ENCODE measurements at places on chromosomes 2 and 18.

GRCh38 chr2:130826821-130827501 is 9.8 kb upstream of the ARHGEF4 start:
- DNase-seq, result no peak

GRCh38 chr18:59011786-59012185 is 127.9 kb upstream of the SEC11C start:
- DNase-seq, result no peak

DNA sequence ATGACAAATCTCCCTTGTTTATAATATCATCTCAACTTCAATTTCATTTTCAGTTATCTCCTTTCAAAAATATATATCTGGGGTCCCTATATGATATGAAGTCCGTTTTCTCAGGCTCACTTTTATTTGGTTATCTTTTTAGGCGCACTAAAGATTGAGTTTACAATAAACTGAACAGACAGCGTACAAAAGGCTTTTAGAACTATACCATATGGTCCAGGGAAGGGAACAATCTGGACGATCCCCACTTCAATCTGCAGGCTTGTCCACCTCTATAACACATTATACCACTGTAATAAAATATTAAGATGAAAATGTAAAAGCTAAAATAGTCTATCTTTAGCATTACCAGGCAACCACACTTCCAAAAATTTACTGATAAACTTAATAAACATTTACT is 289.9 kb downstream of the ZEB2 start:
- DNase-seq, result no peak

GRCh38 chr2:104867813-104868504 is 14.0 kb downstream of the POU3F3 start:
- DNase-seq, result no peak

- DNase-seq, result peak; percentile 32
Observed at GRCh38 chr2:191165176-191165643, 14.4 kb upstream of the STAT4 start.

- DNase-seq, result no peak
Observed at GRCh38 chr2:25176541-25177181, 8.3 kb upstream of the POMC start.

DNA sequence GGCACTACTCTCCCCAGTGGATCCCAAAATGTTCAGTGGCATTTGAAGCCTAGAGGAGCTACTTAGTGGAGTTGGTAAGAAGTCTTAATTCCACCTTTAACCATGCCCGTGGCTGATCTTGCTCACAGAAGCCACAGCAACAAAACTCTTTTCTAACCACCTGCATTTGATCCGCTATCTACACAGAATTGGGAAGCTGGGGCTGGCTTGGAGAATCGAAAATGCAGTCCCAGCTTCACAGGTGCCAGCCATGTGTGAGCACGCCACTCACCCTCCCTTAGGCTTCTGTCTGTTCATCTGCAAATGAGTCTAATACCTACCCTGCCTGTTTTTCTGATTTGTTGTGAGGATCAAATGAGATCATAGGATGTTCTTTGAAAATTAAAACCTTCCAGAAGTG is 182.6 kb downstream of the BCL11A start:
- no peak for DNase-seq

DNA sequence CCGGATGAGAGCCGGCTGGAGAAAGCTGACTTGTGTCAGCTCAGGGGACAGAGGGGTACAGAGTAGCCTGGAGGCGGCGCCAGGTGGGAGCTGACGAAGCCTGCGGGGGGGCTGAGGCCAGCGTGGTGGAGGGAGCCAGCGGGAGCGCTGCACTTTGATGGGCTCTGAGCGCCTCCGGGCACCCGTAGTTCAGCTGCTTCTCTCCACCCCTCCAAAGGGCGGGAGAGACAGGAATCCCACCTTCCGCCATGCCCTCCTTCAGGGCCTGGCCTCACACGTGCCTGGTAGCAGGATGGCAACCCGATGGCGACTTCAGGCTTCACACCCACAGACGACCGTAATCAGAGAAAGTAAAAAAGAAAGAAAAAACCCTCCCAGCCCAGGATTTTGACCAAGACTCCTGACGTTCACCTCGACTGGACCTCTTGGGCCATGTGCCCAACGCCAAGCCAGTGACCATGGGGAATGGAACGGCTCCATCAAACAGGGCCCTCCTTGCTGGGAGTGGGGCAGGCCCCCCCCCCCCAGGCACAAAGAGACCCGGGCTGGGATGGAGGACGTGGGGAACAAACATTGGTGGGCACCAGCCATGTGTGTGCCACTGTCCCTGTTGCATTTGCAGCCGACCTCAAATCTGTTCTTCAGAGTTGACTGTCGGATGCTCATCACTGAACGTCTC is 60.7 kb upstream of the ASAP2 start:
- no peak for DNase-seq

DNA sequence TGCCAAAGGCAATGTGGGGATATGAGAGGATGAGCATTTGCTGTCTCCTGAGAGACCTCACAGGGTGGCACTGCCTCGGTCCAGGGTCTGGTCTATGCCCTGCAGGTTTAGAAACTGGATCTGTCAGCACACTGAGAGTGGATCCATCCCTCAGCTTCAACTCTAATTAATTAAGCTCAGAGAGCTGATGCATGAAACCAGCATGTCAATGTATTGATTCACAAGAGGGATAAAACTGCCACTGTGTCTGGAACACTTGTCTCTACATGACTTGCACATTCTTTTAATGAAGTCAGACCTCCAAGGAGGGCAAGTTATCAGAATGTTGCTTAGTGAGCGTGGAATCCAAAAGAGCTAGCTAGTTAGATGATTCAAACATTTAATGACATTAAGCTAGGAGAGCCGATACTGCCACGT is 22.5 kb upstream of the POLE4 start:
- no peak for DNase-seq

GRCh38 chr2:196337208-196337953 is 166.0 kb upstream of the STK17B start:
- peak; percentile 55 for DNase-seq

GRCh38 chr2:7003895-7004294 is 86.7 kb downstream of the RNF144A start:
- DNase-seq, result no peak

DNA sequence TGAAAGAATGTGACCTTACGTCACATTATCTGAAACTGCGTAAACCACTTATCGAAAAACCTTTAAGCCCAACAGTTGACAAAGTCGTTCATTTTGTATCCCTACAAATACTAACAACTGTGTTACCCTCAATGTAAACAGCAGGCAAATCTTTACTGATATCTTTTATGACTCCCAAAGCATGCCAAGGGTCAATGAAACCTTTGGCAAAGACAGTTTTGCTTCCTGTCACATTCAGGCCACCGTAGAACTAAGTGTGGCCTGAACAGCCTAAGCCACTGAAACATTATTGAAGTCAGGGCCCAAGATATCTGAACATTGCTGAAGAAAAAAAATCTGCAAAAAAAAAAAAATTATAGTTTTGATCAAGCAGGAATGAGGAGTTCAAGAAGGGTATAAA is 77.3 kb downstream of the FAM124B start:
- no peak for DNase-seq

- no peak for DNase-seq
Observed at GRCh38 chr2:112047537-112048235, 7.4 kb upstream of the TMEM87B start.

DNA sequence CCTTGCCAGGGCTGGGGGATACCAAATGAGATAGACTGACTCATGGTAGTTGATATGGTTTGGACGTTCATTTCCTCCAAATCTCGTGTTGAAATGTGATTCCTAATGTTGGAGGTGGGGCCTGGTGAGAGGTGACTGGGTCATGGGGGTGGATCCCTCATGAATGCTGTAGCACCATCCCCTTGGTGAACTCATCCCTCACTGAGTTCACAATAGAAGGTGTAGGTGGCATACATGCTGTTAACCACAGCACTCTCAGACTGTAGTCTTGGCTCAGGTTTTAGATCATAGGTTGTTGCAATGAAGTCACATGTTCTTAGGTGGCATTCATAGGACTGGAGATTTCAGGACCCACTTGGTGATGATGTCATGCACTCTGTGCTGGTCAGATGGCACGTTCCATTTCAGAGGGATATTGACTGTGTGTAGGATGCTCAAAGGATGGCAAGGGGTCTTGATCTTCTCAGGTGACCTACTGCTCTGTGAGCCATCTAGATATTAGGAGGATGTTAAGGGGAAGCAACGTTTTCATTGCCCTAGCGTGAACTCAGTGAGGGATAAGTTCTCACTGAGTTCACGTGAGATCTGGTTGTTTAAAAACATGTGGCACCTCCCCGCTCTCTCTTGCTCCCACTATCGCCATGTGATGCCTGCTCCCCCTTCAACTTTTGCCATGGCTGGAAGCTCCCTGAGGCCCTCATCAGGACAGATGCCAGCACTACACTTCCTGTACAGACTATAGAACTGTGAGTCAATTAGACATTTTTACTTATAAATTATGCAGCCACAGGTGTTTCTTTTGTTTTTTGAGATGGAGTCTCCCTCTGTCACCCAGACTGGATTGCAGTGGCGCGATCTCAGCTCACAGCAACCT is 73.8 kb upstream of the ACAA2 start:
- no peak for DNase-seq

DNA sequence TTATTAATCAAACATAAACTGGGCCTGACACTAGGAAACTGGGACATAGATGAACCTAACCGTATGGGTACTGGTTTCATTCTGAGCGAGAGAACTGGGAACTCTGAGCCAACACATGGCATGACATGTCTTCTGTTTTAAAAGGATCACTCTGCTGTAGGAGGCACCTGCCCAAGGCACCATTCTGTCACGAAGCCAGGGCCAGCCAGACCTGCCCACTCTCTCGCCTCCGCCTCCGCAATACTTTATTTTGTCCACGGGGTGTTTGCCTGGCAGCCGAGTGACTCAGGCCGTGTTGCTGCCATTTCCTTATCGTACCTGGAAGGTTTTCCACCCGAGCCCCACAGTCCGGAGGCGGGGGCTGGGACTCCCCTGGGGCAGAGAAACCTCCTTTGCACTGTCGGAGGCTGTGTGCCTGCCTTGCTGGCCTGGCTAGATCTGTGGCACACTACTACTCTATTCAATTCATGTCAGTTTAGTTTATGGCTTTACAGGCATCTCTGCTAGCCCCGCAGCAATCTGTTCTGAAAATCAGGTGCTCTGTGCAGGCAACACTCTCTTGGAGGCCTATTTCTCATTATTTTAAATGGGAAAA is 120.4 kb upstream of the ACKR3 start:
- DNase-seq, result no peak

DNA sequence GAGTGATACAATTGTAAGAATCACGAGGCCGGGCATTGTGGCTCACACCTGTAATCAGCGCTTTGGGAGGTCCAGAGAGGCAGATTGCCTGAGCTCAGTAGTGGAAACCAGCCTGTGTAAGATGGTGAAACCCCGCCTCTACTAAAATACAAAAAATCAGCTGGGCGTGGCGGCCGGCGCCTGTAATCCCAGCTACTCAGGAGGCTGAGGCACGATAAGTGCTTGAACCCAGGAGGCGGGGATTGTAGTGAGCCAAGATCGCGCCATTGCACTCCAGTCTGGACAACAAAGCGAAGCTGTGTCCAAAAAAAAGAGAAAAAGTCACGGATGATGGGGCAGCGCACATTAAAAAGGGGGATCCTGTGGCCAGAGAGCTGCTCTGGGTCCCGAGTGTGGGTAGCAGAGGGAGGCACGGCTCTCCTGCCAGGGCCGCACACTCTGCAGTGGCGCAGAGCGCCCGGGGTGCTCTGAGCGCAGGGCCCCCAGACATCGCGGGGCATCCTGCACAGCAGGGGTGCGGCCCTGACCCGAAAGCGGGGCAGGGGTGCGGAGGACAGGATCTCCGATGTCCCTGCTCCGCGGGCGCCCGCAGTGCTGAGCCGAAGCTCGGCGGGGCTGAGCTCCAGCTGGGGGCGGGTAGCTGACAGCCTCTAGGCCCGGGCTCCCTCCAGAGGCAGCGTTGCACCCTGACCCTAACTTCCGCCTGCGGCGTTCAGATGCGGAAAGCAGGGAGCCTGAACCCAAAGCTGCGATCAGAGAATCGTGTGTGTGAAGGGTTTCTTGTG is 30.4 kb upstream of the RAB6D start:
- no peak for DNase-seq

- peak; percentile 70 for DNase-seq
Observed at GRCh38 chr18:60157810-60158209, 214.8 kb downstream of the MC4R start.

DNA sequence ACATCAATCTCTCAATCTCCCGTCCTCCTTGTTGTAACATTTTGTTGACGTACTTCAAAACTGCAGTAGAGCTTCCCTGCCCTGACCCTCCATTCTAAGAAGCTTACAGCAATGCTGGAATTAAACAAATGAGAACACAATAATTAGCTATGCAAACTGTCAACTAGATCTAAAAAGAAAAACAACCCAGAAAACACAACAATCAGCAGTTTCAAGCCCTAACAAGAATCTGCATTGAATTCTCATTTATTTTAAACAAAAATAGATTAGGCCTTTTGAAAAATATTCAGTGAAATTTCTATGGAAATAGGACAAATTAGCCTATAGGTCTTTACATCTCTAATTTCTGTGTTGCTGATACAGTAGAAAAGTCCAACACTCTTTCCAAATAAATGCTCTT is 807.0 kb upstream of the FSHR start:
- DNase-seq, result no peak

DNA sequence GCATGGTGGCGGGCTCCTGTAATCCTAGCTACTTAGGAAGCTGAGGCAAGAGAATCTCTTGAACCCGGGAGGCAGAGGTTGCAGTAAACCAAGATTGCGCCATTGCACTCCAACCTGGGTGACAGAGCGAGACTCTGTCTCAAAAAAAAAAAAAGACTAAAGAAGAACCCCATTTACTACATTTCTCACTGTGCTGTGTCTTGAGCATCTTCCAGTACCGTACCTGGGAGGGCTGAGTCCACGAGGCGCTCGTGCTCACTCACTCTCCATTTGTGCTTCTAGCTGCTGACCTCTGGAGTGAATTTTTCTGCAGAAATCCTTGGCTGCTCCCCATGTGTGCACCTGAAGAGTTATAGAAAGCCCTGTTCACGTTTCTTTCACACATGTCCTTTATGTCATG is 204.8 kb downstream of the LDLRAD4 start:
- DNase-seq, result no peak

GRCh38 chr2:182980115-182980514 is 58.1 kb downstream of the NCKAP1 start:
- peak; percentile 62 for DNase-seq

- no peak for DNase-seq
Observed at GRCh38 chr2:172200495-172201085, 97.9 kb upstream of the DLX2 start.

DNA sequence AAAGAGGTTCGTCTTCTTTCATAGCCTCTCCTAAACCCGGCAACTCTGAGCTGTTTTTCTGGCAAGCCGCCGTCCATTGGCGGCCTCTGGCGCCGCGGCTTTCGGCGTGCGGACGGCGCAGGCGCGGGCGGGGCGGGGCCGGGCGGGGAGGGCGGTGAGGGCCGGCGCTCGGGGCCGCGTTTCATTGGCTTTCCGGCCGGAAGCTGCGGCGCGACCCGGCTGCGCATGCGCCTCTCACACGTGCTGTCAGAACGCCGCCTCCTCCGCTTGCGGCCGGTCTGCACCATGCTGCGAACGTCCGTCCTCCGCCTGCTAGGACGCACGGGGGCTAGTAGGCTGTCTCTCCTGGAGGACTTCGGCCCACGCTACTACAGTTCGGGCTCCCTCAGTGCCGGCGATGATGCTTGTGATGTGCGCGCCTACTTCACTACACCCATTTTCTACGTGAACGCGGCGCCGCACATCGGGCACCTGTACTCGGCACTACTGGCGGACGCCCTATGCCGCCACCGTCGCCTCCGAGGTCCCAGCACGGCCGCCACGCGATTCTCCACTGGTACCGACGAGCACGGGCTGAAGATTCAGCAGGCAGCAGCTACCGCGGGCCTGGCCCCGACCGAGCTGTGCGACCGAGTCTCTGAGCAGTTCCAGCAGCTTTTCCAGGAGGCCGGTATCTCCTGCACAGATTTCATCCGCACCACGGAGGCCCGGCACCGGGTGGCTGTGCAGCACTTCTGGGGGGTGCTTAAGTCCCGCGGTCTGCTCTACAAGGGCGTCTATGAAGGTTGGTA is at the start of gene MARS2:
TSS of gene MARS2 (plus strand) at position 249 of the 791 bp plus-strand sequence. CDS start at position 286, 37 bp downstream.
- DNase-seq, result peak; percentile 91

Data from NCI-H1417 (cell line).